ENCODE measurements at places on chromosomes 2 and 18. TPM values are rescaled to one million over a fixed set of nuclear protein-coding genes. Genes with fewer than 3 reads are reported as not detected.

DNA sequence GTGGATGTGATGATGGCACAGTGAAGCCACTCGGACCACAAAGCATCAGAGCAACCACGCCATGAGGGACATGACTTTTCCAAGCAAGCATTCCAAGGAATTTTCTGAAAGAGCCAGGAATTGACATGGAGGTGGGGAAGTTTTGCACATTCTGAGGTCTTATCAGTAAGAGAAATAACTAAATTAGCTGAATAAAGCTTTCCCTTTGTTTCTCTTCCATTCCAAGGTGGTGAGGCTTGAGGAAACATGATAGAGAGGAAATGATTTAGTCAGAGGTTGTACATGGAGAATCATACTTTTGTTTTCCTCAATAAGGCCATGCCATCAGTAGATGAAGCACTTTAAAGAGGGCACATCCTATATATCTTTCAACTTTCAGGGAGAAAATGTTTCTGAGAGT is 115.7 kb upstream of the MMADHC start:
- no peak for DNase-seq

DNA sequence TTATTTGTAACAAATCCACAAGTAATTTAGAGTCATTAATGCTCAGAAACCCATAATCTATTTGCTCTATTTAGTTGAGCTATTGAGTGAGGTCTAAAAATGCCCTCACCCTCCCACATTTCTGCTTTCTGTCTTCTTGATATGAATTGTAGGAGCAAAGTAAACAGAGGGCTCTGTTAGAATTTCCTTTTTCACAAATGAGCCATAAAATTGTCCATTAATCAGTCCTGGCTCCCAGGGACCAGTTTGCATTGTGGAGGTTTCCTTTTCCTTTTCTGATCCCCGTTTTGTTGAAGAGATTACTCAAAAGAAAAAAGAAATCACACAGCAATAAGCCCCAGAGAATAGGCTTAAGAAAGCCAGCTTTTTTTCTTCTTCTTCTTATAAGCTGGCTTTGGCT is 476.7 kb downstream of the EPHA4 start:
- no peak for DNase-seq

The TLX2 gene
- not detected for total RNA-seq

DNA sequence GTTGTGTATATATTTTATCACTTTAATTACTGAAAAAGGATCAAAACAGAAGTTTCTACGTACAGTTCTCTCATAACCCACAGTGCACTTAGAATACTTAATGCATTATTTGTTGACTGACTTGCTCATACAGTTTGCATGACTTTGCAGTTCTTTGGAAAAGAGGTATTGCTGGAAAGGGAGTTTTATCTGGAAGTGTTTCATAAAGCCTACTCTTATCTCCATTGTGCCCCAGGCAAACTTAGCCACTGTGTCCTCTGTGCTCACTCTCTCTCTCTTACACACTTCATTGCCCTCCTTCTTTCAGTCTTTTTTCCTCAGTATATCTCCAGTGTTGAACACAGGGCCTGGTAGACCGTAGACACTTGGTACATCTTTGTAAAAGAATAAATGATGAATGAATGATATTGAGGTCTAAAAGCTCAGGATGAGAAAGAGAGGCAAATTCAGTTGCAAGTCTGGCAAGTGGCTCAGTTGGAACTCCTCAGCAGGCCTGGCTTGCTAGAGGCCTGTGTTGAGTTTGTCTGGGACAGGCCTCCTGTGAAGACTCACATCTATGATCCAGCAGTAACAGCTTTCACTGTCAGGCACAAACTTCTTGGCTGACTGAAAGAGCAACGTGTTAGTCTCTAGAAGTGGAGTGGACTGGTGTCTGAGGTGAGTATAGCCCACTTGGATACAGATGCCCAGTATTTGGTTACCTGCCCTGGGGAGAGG is 56.1 kb downstream of the SETBP1 start:
- no peak for DNase-seq

DNA sequence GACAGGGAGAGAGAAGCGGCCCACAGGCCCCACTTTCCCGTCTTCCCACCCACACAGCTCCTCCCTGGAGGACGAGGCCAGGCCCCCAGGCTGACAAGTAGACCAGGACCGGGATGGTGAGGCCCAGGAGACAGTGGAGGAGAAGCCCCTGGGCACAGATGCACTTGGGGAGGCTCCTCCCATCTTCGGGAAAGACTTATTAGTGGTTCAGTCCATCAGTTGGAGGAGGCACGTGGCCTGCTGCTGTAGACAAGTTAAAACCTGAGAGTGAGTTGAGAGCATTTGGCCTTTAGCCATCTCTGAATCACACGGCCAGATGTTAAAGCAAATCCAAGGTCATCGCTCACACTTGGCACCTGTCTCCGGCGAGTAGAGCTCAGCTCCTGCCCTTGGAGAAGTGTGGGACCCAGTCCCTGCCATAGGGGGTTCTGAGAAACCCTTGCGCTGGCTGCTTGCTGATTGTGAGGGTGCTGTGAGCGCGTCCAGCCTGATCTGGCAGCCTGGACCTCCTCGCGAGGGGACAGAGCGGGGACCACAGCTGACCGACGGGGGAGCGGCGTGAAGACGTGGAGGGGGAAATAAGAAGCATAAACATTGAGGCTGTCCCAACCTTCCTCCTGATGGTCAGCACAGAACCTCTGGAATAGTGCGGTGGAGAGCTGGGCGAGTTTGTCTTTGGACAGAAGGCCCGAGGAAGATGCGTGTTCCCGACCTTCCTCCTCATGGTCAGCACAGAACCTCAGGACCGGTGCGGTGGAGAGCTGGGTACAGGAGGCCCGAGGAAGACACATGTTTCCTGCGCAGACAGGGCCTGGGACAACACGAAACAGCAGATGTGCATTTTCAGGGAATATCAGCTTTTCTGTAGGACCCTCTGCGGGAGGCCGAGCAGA is 24.7 kb upstream of the ALLC start:
- peak; percentile 72 for DNase-seq

The GYPC gene
- 113 TPM for total RNA-seq

DNA sequence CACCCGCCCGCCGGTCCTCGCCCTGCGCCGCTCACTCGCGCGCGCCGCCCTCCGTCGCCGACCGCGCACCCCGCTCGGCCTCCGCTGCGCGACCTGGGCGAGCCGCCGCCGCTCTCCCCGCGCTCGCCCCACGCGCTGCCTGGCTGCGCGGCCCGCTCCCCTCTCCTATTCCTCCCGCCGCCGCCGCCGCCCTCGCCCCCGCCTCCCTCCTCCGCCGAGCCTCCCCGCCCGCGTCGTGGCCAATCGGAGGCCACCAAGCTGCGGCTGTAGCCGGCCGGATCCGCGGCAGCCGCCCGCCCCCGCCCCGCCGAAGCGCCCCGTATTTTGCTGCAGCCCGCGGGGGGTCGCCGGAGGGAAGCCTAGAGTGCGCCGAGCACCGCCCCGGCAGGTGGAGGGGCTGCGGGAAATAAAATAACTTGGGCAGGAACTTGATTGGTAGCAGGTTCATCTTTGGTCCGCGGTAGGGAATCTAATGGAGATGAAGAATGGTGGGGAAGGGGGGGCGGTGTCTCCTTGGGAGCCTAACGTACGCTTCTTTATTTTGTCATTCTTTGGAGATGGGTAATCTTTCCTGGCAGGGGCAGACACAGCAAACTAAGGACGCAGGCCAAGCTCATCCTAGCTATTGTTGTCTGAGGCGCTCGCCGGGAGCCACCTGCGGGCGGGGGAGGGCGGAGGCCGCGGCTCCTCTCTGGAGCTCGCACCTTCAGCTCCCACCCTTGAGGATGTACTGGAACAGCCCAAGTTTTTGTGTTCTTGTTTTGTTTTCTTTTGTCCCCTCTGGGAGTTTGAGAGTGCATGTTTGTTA is 1.1 kb upstream of the CDH2 start:
- no peak for DNase-seq

- DNase-seq = no peak
Measured at GRCh38 chr18:11671156-11671555, 17.9 kb upstream of the GNAL start.

- no peak for DNase-seq
Measured at GRCh38 chr18:71443706-71444480, 1100.2 kb downstream of the CBLN2 start.

DNA sequence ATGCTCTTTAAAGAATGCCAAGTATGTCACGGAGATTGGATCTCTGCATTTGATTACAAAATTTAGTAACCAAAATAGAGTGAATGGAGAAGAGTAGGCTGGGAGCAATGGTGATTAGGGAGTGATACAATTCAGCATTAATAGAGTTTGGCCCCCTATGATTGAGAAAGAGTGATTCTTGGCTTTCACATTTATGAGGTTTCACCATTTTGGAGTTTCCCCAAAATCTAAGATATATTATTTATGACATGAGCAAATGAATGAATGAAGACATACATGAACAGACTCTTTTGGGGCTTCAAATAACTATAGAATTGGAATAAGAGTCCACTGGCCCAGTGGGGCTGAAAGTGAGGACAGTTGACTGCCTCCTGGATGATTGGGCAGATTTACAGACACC is 255.2 kb downstream of the LPIN1 start:
- no peak for DNase-seq

- DNase-seq = no peak
Measured at GRCh38 chr2:120016800-120017199, 3.9 kb downstream of the EPB41L5 start.

The DPP10 gene
- 0.13 TPM for total RNA-seq

DNA sequence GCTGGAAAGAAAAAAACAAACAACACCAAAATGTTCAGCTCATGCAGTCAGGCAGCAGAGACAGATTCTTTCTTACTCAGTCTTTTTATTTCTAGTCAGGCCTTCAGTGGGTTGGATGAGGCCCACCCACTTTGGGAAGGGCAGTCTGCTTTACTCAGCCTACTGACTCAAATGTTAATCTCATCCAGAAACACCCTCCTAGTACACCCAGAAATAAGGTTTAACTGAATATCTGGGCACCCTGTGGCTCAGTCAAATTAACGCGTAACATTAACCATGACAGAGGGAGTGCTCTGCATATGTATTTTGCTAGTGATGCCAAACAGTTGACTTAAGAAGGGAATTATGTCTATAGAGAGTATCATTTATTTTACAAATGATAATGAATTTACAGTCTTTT is 401.6 kb downstream of the PARD3B start:
- no peak for DNase-seq

The SPP2 gene
- total RNA-seq = not detected

- DNase-seq = no peak
Measured at GRCh38 chr2:31294196-31294595, 60.2 kb downstream of the EHD3 start.

The FBXO15 gene
- 0.51 TPM for total RNA-seq

The FABP1 gene
- total RNA-seq = not detected

GRCh38 chr2:98917031-98917471 is 19.0 kb downstream of the CRACDL start:
- no peak for DNase-seq

GRCh38 chr2:69789772-69790600 is 39.5 kb upstream of the GMCL1 start:
- no peak for DNase-seq

The MAP2 gene
- 42.1 TPM for total RNA-seq

DNA sequence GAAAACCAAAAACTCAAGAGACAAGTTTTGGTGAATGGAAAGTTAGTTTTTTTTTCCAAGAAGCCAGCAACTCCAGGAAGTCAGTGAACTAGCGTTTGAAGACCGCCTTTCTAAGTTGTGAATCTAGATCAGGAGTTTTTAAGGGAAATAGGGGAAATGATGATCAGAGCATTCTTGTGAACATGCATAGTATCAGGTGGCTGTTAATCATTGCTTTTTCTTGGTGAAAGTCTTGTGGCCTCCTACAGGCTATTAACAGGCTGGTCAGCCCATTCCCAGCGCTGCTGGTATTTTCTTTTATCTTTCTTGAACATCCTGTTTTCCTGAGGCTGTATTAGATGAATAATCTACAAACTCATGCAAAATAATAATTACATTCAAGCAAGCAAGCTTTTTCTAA is 155.8 kb downstream of the PTPRM start:
- DNase-seq = no peak

The UGT1A10 gene
- total RNA-seq = not detected

GRCh38 chr2:43254331-43254730 is 27.9 kb upstream of the ZFP36L2 start:
- DNase-seq = no peak
